ENCODE measurements at places on chromosomes 13 and 19.

GRCh38 chr13:35906636-35907035 lies 224.5 kb downstream of the DCLK1 start:
- DNase-seq = no peak

GRCh38 chr19:39705578-39706188 lies 1.4 kb downstream of the LGALS14 start:
- no peak for DNase-seq

GRCh38 chr13:114065141-114065925 lies 67.1 kb downstream of the RASA3 start:
- DNase-seq = peak; percentile 59

DNA sequence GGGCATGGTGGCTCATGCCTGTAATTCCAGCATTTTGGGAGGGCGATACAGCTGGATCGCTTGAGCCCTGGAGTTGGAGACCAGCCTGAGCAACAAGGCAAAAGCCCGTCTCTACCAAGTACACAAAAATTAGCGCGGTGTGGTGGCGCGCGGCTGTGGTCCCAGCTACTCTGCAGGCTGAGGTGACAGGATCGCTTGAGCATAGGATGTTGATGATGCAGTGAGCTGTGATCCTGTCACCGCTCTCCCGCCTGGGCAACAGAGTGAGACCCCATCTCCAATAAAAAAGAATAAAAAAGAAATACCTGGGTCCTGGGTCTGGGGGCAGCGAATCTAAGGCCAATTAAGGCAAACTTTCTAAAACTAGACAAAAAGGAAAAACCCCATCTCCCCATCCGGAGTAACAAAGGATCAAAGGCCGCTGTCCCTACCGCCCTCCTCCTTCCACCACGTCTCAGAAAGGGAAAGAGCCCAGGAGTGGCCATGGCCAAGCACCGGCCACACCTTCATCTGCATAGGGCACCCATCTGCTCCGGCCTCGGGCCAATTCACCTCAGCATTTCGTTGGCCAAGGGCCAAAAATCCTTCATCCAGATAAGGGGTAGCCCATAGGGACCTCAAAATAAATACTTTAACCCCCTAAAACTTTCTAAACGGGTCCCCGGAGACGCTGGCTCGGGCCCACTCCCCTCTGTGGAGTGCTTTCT lies 851 bp downstream of the ZNF320 start:
- no peak for DNase-seq

GRCh38 chr13:51425410-51426042 lies 27.3 kb downstream of the INTS6 start:
- no peak for DNase-seq

- no peak for DNase-seq
These were observed 53.5 kb upstream of the SOX21 start for GRCh38 chr13:94765814-94766213.

DNA sequence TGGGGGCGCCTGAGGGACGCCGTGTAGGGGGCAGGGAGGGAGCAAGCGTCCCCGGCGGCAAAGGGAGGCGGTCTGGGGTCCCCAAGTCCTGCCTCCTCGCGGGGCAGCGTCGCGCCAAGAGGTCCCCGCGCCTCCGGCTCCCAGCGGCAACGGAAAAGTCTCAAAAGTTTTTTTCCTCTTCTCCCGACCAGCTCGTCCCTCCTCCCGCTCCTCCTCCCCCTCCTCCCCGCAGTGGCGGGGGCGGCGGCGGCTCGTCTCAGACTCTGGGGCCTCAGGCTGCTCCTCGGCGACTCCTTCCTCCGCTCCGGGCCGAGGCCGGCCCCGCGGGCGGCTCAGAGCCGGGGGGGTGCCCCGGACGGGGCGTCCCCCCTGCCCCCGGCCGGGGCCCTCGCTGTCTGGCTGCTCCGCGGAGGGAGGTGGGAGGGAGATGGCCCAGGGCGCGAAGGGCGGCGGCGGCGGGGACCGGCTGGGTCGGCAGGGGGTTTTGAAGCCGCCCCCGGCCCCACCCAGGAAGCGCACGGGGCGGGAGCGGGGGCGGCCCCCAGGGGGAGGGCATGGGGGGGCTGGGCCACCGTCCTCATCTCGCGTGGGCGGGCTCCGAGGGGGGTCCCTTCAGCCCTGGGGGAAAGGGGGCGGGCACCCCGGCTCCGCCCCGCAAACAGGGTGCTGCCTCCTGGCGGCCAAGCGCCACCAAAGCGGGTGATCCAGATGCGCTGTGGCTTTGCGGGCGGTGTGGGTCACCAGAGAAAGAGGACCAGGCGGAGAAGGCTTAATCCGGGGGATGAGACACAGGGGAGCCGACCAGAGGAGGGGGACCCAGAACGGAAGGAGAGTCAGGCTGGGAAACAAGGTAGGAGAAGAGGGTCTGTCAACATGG lies at the start of gene TGFB1:
TGFB1 (minus strand) TSS at position 457 of the 877 bp plus-strand sequence. CDS start 878 bp downstream, outside the sequence.
- peak; percentile 86 for DNase-seq

- no peak for DNase-seq
These were observed 25.5 kb upstream of the MCF2L start for GRCh38 chr13:112943309-112944125.

GRCh38 chr19:50922317-50922853 lies 11.2 kb upstream of the KLK4 start:
- peak; percentile 49 for DNase-seq

DNA sequence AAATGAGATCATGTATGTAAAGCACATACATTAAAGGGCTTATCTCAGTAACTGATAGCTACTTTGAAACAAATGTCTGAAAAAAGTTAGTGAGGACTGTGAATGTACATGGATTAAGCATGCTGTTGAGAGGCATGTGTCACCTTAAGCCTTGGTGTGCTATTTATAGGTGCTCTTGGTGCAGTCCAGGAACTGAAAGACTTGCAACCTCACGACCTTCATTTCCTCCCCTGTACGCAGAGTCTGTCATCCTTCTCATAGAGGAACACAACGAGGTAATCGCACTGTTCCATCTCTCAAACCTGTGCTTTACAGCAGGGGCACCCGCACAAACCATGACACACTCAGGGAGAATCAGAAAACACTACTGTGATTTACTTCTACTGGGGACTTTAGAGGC lies 65.6 kb downstream of the UFM1 start:
- no peak for DNase-seq

- DNase-seq = no peak
These were observed 3.5 kb downstream of the PNMA8B start for GRCh38 chr19:46491975-46492682.

DNA sequence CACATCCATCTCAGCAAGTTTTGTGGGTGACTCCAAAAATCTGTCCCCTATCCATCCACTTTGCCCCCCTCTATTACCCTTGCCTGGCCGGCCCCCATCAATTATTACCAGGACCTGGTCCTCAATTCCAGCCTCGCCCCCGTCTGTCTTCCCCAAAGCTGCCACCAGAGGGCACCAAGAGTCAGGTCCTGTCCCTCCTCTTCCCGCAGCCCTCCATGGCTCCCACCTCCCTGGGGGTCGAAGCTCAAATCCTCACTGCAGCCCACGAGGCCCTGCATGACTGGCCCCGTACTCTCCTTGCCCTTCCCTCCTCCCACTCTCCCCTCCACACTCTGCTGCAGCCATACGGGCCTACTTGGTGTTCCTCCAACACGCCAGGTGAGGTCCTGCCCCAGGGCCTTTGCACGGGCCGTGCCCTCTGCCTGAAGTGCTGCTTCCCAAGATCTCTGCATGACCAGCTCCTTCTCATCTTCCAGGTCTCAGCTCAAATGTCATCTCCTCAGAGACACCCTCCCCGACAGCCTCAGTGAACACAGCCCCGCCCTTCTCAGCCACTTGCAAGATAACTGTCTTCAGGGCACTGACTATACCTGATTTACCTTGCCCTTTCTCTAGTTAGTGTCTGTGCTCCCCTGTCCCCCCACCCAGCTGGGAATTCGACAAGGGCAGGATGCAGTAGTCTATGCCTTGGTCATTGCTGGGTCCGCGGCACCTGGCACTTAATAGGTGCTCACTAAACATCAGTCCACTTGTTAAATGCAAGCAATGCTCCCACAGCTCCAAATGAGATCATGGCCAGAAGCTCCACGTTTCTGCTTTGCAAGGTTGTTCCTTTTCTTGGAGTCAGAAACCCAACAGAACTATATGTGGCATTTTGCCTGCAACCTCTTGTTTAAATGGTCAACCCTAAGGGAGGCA lies 16.8 kb upstream of the SEMA6B start:
- peak; percentile 64 for DNase-seq

GRCh38 chr13:109256866-109257760 lies 529.3 kb downstream of the IRS2 start:
- DNase-seq = no peak

GRCh38 chr19:43781630-43782310 lies 997 bp upstream of the KCNN4 start:
- DNase-seq = no peak

- no peak for DNase-seq
These were observed 122.4 kb downstream of the TRPC4 start for GRCh38 chr13:37747071-37747612.

DNA sequence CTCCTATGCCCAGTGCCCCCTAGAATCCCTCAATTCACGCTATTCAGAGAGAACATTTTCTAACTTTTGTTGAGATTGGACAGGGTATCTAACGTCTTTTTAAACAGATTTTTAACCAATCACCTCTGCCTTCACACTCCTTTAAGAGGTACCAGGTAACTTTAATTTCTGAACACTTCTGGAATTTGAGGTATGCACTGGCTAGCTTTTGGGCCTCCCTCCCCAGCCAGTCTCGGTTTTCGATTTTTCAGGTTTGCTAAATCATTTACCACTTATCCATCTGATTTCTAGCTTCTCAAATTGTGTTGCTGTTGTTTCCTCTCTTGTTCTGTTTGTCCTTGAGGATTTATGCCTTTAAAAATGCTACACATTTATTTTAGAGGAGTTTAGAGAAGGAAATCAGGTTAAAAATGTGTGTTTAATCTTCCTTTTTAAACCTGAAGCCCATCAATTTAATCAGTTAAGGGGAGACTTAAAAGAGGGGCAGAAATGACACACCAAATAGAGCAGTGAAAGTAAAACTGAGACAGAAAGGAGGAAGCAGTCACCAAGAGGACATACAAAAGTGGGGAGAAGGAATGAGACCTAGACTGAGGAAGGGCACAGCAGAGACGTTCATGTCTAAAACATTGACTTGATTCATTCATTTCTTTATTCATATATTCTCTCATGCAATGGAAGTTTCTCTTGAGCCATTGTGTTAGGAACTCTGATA lies 139.6 kb upstream of the HTR2A start:
- no peak for DNase-seq

- DNase-seq = no peak
These were observed 7.0 kb downstream of the ARMC6 start for GRCh38 chr19:19040417-19040816.

All from stimulated activated CD4-positive, alpha-beta T cell treated with anti-CD3 and anti-CD28 coated beads, Interleukin-15, amount 100 ng/mL, for 1 hour (primary cell).